Osteoblast (primary cell): ENCODE measurements at places on chromosomes 6 and 20.

- no peak for DNase-seq
Measured at GRCh38 chr6:22036275-22036674, 260.6 kb downstream of the PRL start.

GRCh38 chr20:32962053-32962452, 42.2 kb downstream of the SUN5 start:
- no peak for DNase-seq

- peak; percentile 27 for DNase-seq
Measured at GRCh38 chr6:149064001-149064659, 253.4 kb upstream of the TAB2 start.

DNA sequence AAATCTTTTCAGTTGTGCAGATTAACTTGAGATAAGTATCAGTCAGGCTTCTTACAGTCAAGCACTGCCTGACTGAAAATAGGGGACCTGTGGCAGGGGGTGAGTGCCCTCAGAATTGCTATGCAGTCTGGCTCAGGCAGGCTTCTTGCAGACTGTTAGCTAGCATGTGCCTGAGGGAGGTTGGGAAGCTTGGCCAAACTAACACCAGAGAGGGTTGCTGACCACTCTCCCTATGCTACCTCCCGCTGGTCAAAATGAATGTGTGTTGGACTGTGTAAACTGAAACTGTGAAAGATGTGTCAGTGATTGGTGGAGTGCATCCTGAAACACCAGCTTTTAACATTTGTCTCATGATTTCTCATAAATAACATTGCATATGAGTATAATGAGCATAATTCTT, 622.3 kb upstream of the IMPG1 start:
- DNase-seq = no peak

- DNase-seq = no peak
Measured at GRCh38 chr20:58231683-58232082, 3.2 kb upstream of the ANKRD60 start.

DNA sequence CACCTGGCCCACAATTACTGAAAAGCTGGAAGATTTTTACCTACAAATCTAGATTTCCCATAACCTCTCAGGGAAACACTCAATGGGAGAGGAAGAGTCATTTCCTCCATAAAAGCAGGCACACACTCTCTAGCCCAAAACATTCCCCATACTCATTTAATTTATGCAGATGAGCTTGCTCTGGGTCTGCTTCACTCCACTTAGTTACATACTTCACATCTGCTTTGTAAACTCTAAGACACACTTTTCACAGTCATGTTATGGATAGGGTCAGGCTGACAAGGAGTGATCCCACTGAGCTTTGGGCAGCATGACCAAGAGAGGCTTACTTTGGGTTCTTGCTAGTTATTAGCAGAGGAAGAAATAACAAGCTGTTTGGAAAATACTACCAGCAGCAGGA, 27.4 kb downstream of the TRPC4AP start:
- no peak for DNase-seq
